Thoracic aorta (tissue), 2 donors: ENCODE measurements at places on chromosomes 6 and 20. TPM values are rescaled to one million over a fixed set of nuclear protein-coding genes. Genes with fewer than 3 reads are reported as not detected.

GRCh38 chr20:48120120-48120519, 334.8 kb upstream of the SULF2 start:
- H3K36me3 ChIP-seq, result no peaks in the 10 kb centered on the region
- DNase-seq, result no peak
- no peaks in the 10 kb centered on the region for H3K4me1 ChIP-seq
- no peak overlapping the region for H3K27ac ChIP-seq
- no peak overlapping the region for H3K4me3 ChIP-seq

GRCh38 chr20:49529470-49529869, 38.5 kb downstream of the PTGIS start:
- H3K36me3 ChIP-seq, result peaks cover 41% of the 10 kb centered on the region
- peak overlapping the region; percentile 80 for H3K27ac ChIP-seq
- no peak for DNase-seq
- peaks cover 28% of the 10 kb centered on the region for H3K4me1 ChIP-seq
- H3K27me3 ChIP-seq, result no peaks in the 10 kb centered on the region
- no peak overlapping the region for H3K4me3 ChIP-seq

- no peaks in the 10 kb centered on the region for H3K36me3 ChIP-seq
- peak overlapping the region; percentile 90 for H3K4me3 ChIP-seq
- no peak for DNase-seq
- H3K27ac ChIP-seq, result peak overlapping the region; percentile 75
- no peaks in the 10 kb centered on the region for H3K4me1 ChIP-seq
- H3K27me3 ChIP-seq, result no peaks in the 10 kb centered on the region
Observed at GRCh38 chr6:160519603-160520042, 144.5 kb downstream of the LPA start.

DNA sequence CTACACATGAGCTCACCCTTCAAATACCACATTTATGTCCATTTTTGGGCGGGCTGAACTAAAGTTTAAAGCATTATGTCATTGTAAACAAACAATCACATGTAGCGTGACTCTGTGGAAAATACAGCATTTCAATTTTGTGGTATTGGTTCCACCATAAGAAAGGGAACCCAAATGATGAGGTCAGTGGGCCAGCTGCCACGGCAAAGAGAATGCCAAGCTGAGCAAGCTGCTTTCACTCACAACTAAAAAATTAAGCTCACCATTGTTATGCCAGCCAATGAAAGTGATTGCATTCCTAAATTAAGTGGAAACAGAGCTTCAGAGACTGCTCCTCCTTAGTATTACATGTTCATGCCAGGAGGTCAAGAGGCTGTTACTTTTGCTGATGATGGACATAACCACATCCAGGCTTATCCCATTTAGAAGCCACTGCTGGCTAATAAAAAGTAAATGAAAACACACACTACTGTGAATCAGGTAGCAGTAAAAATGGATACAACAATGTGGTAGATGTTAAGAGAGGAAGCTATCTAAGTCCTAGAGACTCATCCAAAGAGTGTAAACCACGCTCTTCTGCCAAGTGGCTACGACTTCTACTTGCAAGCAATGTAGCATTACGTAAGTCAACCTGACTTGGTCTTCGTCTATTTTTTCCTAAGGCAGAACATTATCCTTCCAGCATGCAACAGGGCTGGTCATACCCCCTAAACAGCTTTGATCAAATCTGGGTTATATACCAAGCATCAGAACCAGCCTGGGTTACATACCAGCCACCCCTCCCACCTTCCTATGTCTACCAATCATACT, 164.8 kb downstream of the BACH2 start:
- peaks cover 20% of the 10 kb centered on the region for H3K4me1 ChIP-seq
- H3K4me3 ChIP-seq, result no peak overlapping the region

DNA sequence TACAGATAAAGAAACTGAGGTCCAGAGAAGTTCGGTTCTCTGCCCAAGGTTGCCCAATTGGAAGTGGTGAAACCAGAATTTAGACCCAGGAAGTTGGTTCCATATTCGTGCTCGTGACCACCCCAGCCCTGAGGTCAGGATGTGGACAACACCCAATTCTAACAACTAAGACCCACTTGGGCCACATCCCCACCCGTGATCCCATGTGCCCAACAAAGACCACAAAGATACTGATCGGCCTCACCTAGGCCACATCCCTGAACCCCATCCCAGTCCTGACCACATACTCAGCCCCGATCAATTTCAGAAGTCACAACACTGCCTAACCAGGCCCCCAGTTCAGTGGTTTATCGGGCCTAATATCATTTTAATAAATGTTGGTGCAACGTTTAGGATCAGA, 138.4 kb downstream of the PREX1 start:
- H3K4me3 ChIP-seq, result no peak overlapping the region
- DNase-seq, result no peak
- no peak overlapping the region for H3K27ac ChIP-seq
- no peaks in the 10 kb centered on the region for H3K27me3 ChIP-seq
- peaks cover 53% of the 10 kb centered on the region for H3K4me1 ChIP-seq

- DNase-seq, result no peak
- H3K27me3 ChIP-seq, result no peaks in the 10 kb centered on the region
- no peak overlapping the region for H3K4me3 ChIP-seq
- H3K4me1 ChIP-seq, result no peaks in the 10 kb centered on the region
- H3K27ac ChIP-seq, result no peak overlapping the region
Observed at GRCh38 chr6:18600255-18600654, 213.1 kb downstream of the RNF144B start.

DNA sequence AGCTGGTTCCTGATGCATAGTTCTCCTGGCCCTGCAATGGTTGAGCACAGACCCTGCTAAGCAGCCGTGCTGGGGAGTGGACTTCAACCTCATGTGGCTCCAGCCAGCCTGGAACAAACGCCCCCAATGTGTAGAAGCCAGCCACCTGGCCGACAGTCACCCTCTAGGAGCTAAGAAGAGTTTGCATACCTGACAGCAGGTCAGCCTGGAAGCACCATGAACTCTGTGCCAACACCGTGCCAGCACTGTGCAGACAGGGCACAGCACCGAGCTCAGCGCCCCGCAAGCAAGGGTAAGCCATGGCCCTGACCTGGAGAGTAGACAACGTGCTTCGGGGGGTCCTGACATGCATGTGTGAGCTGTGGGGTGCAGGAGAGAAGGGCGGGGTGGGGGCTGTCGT, 356.3 kb downstream of the ZFAND3 start:
- H3K27me3 ChIP-seq, result no peaks in the 10 kb centered on the region
- no peaks in the 10 kb centered on the region for H3K4me1 ChIP-seq
- H3K4me3 ChIP-seq, result no peak overlapping the region
- DNase-seq, result no peak
- H3K36me3 ChIP-seq, result no peaks in the 10 kb centered on the region
- no peak overlapping the region for H3K27ac ChIP-seq

DNA sequence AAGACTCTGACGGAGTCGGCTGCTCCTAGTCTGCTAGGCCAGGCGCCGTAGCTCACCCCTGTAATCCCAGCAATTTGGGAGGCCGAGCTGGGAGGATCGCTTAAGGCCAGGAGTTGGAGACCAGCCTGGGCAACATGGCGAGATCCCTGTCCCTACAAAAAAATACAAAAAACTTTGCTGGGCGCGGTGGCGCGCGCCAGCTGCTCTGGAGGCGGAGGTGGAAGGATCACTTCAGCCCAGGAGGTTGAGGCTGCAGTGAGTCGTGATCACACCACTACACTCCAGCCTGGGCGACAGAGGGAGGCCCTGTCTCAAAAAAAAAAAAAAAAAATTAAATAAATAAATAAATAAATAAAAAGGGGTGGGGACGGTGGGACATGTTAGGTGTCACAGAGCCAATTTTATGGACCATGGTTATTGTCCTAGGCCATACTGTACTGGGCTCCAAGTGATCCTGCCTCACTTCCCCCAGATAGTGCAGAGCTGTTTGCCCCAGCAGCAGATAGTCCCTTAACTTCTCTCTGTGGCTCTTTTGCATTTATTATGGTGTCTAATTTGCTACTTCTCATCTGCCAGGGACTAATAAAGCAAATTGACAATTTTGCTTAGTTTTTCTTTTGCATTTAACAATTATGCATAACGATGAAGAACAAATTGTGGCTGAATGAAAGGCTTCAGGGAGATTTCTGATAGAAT, 5.2 kb downstream of the PI16 start:
- H3K27me3 ChIP-seq, result no peaks in the 10 kb centered on the region
- H3K4me1 ChIP-seq, result no peaks in the 10 kb centered on the region
- no peaks in the 10 kb centered on the region for H3K36me3 ChIP-seq

DNA sequence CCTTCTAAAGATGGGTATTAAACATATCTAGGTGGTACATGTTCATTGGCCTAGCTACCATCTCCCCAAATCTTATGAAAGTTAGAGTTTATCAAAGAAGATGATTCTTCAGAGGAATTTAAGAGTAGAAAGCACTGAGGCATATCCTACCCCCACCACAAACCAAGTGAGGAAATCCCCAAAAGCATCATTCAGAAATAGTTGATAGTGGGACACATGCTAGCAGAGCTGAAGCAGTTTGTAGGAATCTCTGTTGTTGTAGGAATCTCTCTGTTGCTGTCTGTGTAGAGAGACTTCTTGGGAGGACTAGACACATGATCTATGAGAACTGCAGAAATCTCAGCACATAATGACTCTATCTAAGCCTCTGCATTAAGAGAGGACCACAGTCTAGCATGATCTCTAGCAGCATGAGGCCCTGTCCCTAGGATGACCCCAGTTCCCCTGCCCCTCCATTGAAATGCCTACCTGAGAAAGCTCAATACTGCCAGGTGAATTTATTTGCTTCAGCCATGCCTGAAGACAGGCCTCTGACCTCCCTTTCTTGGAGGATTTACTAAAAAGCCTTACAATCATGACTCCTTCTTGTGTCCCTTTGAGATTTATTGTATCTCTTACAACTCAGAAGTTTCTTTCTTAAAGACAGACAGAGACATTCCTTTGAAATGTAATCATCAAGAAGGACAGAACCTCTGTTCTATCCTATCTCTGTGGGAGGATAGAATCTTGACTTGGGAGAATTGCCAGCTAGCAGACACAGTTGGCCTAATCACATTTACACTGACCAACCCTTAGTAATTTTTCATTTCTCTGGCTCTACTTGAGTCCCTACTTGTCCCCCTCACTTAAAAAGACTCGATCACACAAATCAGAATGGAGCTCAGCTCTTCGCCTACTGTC, 582.4 kb downstream of the PHF3 start:
- DNase-seq, result no peak
- no peak overlapping the region for H3K4me3 ChIP-seq
- H3K36me3 ChIP-seq, result no peaks in the 10 kb centered on the region

DNA sequence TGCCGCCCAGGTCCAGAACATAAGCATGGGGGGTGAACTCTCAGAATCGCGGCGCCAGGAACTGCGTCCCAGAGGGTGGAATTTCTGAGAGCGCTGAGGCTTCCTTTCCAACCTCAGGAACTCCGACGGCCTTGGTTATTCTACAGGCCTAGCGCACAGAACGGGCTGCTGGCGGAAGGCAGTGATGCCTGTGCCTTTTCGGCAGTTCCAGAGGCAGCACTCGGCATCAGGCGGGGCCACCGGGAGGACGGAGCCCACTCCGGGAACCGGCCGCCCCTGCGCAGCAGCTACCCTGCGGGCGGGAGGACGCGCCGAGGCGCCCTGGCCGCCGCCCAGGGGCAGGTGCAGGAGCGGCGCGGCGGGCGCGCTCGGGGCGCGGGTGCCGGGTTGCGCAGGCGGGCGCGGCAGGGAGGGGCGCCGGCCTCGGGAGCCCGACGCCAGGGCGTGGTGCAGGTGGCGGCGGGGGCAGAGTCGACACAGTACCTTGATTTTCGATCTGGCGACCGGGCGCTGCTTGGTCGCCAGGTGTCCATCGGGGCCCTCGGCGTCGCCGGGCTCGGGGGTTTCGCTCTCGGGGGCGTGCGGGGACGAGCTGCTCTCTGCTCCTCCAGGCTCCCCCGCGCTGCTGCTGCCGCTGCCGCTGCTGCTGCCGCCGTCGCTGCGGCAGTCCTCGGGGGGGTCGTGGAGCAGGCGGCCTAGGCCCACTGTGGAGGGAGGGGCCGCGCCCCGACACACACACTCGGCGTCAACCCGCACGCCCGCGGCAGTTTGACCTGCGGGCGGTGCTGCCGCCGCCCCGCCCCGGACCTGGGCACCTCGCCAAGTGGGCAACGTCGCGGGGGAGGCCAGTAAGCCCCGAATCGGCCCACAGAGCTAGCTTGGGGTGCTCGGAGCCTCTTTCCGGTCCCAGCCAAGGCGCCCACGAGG, 1.3 kb downstream of the OVOL2 start:
- H3K4me1 ChIP-seq, result peaks cover 4% of the 10 kb centered on the region
- H3K36me3 ChIP-seq, result no peaks in the 10 kb centered on the region
- no peak overlapping the region for H3K27ac ChIP-seq
- no peak for DNase-seq
- H3K27me3 ChIP-seq, result peaks cover 4% of the 10 kb centered on the region

- no peaks in the 10 kb centered on the region for H3K36me3 ChIP-seq
- H3K27ac ChIP-seq, result no peak overlapping the region
- no peaks in the 10 kb centered on the region for H3K27me3 ChIP-seq
- no peaks in the 10 kb centered on the region for H3K4me1 ChIP-seq
- no peak for DNase-seq
Observed at GRCh38 chr6:161686655-161687054, 412.8 kb upstream of the AGPAT4 start.

GRCh38 chr6:47476781-47477496, 650 bp upstream of the CD2AP start:
- H3K27ac ChIP-seq, result peak overlapping the region; percentile 94
- H3K27me3 ChIP-seq, result no peaks in the 10 kb centered on the region
- DNase-seq, result no peak
- no peaks in the 10 kb centered on the region for H3K36me3 ChIP-seq

Gene REV3L
- 25.6 TPM for total RNA-seq

Gene TRIM10
- total RNA-seq, result not detected

Gene SLC52A3
- 0.54 TPM for total RNA-seq

Gene APCDD1L
- total RNA-seq, result 12.9 TPM

Gene MAPK13
- 5.5 TPM for total RNA-seq

Gene HLA-DOA
- total RNA-seq, result 19.4 TPM
